CD4-positive, alpha-beta T cell treated with Interferon alpha-2 for 1 hour (primary cell): ENCODE measurements at places on chromosomes 5 and 9.

GRCh38 chr5:150789943-150790611 lies 11.5 kb downstream of the SMIM3 start:
- peak; percentile 73 for DNase-seq

DNA sequence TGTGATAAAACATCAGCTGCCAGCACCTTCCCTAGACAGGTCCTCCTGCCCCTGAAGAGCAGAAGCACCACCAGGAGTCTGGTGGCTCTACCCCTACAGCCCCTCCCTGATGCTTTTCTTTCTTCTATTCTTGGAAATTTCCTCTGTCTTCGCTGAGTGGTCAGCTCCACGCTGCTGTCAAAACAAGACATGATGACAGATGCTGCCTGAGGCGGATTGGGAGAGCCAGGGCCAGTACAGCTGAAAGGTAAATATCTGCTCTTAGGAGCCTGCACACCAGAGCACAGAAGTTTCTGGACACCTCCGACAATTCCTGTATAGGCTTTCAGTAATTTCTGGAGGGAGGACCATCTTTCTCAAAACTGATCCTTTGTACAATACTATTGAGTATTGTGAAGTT lies 4.7 kb upstream of the OR1Q1 start:
- no peak for DNase-seq

- DNase-seq: no peak
Observed at GRCh38 chr5:80507663-80508062, 19.8 kb downstream of the FAM151B start.

GRCh38 chr9:90939351-90939750 lies 137.7 kb downstream of the SYK start:
- no peak for DNase-seq

GRCh38 chr9:121707477-121708424 lies 56.3 kb downstream of the DAB2IP start:
- DNase-seq: peak; percentile 11

DNA sequence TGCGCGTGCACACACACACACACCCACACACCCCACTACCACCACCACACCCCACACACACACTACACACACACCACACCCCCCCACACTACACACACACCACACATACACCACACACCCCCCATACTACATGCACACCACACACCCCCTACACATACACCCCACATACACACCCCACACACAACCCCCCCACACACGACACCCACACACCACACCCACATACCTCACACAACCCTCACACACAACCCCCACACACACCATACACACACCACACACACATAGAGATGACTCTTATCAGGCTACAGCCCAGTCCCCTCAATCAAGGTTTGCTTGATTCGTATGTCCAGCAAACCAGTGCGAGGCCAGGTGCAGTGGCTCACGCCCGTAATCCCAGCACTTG lies 25.7 kb downstream of the SLC46A2 start:
- no peak for DNase-seq

- DNase-seq: no peak
Observed at GRCh38 chr5:149837680-149838269, 106.8 kb downstream of the PDE6A start.

- no peak for DNase-seq
Observed at GRCh38 chr9:134870746-134871662, 9.6 kb upstream of the FCN2 start.

- peak; percentile 14 for DNase-seq
Observed at GRCh38 chr9:6873857-6874256, 116.1 kb downstream of the KDM4C start.

DNA sequence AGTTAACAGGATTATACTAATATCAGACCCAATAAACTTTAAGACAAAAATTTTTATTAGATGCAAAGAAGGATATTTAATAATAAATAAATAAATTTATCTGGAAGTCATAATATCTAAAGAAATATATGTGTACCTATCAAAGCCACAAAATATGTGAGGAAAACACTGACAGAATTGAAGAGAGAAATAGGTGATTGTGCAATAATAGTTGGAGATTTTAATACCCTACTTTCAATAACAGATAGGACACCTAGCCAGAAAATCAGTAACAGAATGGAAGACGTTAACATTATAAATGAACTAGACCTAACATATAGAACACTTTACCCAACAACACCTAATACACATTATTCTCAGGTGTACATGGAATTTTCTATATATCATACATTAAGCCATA lies 541.4 kb upstream of the SMC2 start:
- DNase-seq: no peak

- no peak for DNase-seq
Observed at GRCh38 chr5:83000428-83000827, 76.8 kb downstream of the TMEM167A start.
